ENCODE measurements at places on chromosomes 12 and 14.

DNA sequence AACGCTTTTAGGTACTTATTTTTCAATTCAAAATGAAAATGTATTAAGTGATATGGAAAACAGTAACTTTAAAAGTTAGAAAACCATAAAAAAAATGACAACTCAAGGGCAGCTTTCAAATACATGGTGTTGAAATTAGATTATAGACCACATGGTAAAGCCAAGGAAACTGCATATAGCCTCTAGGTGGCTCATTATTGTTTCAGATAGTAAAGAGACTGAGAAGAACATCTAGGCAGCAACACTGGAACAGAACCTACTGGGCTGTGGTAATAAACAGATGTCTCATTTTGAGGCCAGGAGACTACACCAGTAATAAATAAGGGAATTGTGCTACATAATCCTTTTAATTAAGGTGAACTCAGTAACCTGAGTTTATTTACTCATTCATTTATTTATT, 13.0 kb downstream of the FBXO33 start:
- no peak for DNase-seq

GRCh38 chr14:71166180-71166837, 259.1 kb downstream of the PCNX1 start:
- DNase-seq: peak; percentile 85

DNA sequence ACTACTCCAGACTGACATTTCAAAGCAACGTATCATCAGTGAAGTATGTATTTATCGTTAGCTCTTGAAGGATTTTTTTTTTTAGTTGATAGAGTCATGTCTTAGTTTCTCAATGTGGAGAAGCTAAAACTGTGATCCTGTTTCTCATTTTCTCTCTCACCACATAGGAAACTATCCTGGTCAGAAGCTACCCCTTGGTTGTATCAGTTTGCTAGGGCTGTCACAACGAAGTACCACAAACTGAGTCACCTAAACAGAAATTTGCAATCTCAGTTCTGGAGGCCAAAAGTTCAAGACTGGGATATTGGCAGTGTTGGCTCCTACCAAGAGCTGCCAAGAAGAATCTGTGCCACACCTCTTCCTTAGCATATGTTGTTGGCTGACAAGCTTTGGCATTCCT, 369.1 kb downstream of the RGS6 start:
- no peak for DNase-seq

- DNase-seq: no peak
Observed at GRCh38 chr14:74495356-74495755, 1.8 kb downstream of the ISCA2 start.

DNA sequence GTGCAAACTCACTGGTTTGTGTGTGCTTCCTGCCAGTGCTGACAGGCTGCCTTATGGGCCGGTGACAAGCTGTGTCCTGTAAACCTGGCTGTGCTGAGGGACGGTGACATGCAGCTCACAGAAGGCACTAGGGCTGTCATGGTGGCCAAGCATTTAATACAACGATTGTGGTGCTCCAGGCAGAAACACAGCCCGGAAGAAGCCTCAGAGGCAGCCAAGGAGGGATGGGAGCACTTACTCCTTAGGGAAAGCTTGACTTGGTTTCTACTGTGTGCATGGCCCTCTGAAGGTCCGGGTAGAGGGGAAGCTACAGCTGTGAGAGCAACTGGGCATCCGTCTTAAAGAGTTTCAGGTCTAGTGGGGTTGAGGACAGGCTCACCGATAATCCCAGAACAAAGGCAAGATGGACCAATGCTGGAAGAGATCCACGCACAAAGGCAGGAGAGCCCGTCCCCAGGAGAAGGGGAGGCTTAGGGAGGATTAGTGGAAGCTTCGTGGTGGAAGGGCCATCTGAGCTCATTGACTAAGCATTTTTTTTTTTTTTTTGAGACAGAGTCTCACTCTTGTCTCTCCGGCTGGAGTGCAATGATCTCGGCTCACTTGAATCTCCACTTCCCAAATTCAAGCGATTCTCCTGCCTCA, 10.7 kb upstream of the MCRS1 start:
- DNase-seq: no peak

DNA sequence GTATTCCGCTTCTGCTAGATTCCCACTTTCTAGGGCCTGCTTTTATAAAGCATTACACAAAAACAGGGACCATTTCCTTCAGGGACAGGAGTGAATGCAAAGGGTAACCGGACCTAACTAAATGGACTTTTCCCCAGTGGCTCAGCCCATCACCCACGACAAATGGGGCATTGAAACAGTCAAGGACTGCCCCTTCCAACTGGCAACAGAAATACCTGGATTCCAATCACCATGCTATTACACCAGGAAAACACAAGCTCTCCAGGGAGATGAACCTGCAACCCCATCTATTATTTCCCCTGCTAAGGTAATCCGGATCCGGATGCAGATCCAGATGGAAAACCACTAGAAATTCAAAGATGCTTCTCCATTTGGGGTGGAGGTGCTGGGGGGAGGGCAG, 1.0 kb downstream of the MPHOSPH9 start:
- no peak for DNase-seq

DNA sequence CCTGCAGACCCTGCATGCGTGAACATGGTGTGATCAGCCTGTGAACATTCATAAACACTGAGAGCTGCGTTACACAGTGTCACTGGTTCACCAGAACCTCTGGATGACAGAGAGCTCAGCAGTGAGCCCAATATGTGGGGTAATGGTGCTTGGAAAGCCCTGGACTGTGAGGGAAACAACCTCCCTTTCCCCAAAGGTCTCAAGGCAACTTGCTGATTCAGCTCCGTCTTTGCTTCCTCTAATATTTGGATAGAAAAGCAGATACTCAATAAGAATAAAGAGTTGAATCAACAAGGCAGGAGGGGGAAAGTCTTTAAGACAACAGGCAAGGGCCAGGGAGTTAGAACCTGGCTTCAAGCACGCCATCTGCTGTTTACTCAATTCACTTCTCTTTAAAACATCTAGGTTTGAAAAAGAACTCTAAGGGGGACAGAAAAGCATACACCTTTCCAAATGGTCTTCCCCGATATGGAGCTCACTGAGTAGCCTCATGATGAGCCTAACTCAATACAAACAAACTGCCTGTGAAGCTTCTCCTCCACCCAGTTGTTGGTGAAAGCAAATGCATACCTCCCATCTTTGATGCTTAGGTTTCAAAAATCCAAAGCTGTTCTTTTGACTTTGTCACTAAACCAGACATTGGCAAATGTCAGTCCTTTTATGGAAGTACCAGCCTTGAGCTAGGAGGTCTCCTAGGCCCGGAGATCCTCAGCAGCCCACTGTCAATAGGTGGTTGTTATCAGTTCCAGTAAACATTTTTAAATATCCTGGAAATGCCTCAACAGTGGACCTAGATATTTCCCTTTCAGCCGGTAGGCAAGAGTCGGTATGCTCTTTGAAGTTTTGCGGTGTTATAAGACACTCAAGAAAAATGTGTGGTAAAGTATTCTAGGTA, 76.1 kb downstream of the SAMD4A start:
- peak; percentile 48 for DNase-seq

GRCh38 chr12:108700833-108701541, 30.3 kb downstream of the CORO1C start:
- no peak for DNase-seq

- DNase-seq: no peak
Observed at GRCh38 chr14:94640721-94641631, 28.8 kb downstream of the SERPINA3 start.

GRCh38 chr12:76080729-76081415, 3.6 kb downstream of the NAP1L1 start:
- DNase-seq: no peak

GRCh38 chr12:50566066-50566465, 61.3 kb downstream of the DIP2B start:
- DNase-seq: no peak

DNA sequence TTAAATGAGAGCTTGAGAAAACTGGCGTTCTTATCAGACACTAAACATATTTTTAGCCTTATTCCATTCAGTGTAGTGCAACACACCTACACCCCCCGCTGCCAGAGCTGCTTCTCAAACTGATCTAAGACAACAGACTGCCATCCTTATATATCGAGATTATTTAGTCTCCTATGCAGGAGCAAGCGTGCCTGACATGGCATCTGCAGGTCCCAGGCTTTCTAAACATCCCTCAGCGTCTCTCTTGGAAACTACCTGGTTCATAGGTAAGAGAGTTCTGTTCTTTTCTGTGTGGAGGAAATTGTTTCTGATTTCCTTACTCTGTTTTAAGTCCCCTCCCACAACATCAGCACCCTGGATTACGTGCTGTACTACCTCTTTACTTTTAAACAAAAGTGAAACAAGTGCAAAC, 117.1 kb upstream of the PTPRB start:
- DNase-seq: no peak
